Nephron progenitor cell (in vitro differentiated cells): ENCODE measurements at places on chromosomes 7 and 10.

GRCh38 chr7:117479225-117480054, at the start of gene CFTR:
Gene CFTR, plus strand, starts transcription at chr7:117480025. Its CDS starts 70 bp downstream, at chr7:117480095.
- DNase-seq = peak; percentile 65

GRCh38 chr10:63666836-63667383, 145.7 kb downstream of the REEP3 start:
- no peak for DNase-seq

DNA sequence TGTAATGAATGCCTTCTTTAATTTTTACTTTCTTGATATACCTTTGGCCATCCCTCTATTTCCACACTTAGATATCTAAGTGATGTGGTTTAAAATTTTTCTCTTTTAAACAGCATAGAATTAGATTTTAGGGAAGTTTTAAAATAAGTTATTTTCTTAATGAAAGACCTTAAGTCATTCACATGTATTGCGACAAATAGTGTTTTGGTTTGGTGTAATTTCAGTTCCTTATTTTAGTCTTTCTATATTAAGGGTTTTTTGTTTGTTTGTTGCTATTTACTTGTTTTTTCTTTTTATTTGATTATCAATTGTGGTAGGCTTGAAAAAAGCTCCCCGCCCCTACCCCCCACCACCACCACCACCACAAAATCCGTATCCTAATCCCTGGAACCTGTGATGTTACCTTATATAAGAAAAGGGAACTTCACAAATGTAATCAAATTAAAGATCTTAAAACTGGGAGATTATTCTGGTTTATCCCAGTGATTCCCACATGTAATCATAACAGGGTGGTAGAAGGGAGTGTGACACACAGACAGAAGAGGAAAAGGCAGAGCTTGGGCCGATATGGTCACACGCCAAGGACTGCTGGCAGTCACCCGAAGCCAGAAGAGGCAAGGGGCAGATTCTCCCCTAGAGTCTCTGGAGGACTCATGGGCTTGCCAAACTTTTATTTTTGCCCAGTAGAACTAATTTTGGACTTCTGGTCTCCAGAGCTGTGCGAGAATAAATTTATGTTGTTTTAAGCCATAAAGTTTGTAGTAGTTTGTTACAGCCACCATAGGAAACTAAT, 149.7 kb downstream of the NPSR1 start:
- DNase-seq = no peak

GRCh38 chr10:44834131-44834530, 77.0 kb upstream of the TMEM72 start:
- no peak for DNase-seq

DNA sequence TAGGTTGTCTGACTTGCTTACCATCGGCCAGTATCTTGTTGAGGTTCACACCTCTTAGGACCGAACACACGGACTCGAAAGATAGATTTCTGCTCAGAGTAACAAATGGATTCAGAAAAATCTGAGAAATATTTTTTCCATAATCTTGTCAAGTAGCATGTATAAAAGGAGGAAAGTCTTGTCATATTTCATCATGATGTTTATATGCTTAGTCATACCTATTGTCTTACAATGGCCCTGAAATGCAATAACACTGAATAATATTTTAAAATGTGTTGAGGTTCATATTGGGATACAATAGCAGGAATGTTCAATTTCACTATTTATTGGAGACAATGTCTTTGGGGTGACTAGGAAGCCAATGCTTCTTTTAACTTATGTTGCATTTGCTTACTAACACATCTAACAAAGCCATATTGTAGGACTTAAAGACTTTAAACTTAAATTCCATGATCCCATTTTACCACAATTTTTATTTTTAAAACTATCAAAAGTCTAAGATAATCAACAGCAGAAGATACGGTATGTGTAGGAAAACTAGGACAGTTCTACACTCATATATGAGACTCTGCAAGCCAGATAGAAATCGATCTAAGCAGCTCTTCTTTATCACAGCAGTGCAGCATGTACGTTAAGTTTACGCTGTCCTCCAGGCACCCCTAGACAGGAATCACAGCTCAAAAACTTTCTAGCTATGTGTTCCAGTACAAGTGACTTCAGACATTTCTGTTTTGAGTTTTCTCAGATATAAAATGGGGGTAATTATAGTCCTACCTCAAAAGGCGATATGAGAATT, 135.7 kb upstream of the CAV2 start:
- DNase-seq = no peak

DNA sequence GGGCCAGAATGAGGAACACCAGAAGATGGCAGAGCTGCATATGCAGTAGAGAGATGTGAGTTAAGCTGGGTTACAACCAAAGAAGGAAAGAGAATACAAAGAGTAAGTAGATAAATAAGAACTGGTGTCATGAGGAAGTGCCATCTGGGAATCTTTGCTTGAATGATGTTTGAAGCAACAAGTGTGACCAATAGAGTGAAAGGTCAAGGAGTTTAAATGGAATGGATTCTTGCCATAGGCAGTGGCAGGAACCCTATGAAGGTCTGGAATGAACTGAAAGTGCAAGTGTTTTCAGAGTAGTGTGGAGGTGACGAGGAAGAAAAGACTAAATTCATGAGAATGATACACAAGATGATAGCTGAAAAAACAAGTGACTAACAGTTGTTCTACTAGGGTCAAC, 21.6 kb downstream of the MEST start:
- DNase-seq = no peak

DNA sequence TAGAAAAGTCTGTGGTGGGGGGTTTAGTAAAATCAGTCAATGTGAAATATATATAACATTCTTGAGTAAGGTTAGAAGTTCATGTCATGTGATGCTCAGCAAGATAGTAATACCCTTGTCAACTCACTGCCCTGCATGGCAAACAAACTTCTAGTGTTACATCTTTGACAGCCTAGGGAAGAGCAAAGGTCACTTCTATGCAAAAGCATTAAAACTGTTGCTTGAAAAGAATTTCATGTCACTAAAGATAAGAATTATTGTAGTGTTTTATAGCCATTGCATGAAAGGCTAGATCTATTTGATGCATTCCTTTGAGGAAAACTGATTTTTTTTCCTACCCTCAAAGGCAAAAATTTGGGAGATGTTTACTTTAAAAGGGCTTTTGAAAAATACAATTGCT, 176.0 kb downstream of the SKAP2 start:
- no peak for DNase-seq

DNA sequence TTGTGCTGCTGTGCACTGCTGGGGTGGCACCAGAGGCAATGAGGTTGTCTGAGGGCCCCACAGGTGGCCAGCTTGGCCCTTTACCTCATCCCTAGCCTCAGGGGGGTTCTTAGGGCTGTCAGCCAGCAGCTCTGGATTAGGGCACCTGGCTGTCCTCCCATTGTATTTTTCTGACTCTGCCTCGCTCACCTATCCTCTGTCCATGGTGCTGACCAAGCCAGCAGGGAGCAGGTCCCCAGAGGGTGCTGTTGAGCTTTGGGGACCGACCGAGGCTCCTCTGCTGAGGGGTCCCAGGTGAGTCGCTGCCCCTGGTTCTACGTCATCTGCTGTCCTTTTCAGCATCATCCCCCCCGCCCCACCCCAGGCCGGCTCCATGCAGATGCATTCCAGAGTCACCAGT, 32.1 kb upstream of the ZNF735 start:
- DNase-seq = no peak

- DNase-seq = no peak
Observed at GRCh38 chr7:22361795-22362194, 4.8 kb upstream of the RAPGEF5 start.

DNA sequence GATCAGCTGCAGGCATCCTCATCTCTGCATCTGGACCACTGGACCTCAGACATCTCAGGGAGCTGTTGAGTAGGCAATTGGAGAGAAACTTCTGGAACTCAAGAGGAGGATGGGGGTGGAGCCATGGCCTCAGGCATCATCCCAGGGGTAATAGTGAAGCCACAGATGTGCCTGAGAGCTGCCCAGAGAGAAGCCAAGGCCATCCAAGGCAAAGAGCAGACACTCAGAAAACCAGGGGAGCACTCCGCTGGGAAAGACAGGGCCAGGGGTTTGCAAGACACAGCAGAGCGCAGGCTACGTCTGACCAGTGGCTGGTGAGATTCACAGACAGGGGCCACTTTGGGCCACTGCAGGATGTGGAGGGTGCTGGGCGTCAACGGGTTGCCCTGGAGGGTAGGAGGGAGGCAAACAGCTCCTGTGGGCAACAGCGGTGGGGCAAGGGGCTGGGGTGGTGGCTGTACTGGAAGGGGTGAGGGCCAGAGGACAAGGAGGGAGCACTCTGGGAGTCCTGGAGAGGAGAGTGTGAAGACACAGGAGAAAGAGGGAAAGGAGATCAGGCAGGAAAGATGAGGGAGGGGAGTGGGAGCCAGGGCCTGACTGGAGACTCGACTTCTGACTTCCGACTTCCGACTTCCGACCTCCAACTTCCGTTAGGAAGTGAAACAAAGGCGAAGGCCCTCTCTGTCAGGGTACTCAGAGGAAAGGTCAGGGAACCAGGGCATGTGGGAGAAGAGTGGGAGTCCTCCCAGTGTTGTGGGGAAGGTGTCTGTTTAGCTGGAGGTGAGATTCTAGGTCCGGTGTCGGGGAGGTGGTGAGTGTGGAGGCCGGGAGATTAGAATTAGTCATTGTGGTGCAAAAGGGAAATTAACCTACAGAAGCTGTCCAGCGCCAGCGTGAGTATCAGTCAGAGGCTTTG, 69.7 kb upstream of the ANTXRL start:
- DNase-seq = no peak

DNA sequence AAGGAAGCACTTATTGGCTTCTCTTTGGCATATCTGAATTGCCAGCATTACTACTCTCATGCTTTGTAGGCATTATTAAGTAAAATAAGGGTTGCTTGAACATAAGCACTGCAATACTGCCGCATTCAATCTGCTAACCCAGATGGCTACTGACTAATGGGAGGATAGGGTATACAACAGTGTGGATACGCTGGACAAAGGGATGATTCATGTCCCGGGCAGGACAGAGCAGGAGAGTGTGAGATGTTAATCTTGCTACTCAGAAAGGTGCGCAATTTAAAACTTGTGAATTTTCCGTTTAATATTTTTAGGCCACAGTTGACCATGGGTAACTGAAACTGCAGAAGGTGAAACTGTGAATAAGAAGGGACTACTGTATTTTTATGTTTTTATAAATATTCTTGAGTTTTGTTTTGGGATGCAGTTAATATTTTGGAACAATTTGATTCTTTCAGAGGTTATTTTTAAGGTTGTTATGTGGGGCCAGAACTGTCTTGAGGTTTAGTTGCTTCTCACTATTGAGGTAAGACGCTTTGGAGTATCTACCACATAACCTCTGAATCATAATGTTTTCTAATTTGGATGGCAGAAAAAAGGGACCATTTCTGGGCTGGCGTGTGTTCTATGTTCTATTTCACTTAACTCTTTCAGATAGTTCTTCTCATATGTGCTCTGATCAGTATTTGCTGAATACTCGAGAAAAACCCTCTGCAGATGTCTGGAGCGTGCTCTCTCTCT, 75.7 kb upstream of the SYPL1 start:
- no peak for DNase-seq

DNA sequence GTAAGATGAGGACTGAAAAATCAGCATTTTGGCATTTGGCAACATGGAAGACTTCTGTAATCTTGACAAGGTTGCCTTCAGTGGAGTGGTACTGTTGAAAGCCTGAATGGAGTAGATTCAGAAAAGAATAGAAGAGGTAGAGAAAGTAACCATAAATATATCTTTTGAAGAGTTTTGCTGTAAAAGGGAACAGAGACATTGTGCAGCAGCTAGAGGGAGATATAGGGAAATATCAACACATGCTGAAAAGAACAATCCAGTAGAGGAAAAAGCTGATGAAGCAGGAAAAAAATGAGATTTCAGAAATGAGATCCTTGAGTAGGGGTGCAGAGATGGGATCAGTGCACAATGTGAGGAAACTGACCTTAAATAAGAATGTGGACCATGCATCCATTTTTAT, 60.0 kb downstream of the RAPGEF5 start:
- DNase-seq = no peak

GRCh38 chr10:86813101-86813500, 56.7 kb downstream of the BMPR1A start:
- no peak for DNase-seq

- DNase-seq = peak; percentile 44
Observed at GRCh38 chr10:93420091-93420490, 62.0 kb downstream of the MYOF start.

GRCh38 chr10:17349717-17350116, 104.7 kb downstream of the ST8SIA6 start:
- DNase-seq = no peak

DNA sequence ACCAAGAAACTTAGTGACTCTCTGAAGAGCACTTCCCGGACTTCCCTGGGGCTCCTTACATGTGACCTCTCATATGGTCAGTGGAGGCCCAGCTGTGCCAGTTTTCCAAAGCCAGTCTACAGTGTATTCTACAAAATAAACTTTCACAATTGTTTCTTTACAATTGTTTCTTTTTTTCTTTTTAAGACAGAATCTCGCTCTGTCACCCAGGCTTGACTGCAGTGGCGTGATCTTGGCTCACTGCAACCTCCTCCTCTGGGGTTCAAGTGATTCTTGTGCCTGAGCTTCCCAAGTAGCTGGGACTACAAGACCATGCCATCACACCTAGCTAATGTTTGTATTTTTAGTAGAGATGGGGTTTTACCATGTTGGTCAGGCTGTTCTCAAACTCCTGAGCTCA, 25.9 kb downstream of the CYP17A1 start:
- DNase-seq = no peak

DNA sequence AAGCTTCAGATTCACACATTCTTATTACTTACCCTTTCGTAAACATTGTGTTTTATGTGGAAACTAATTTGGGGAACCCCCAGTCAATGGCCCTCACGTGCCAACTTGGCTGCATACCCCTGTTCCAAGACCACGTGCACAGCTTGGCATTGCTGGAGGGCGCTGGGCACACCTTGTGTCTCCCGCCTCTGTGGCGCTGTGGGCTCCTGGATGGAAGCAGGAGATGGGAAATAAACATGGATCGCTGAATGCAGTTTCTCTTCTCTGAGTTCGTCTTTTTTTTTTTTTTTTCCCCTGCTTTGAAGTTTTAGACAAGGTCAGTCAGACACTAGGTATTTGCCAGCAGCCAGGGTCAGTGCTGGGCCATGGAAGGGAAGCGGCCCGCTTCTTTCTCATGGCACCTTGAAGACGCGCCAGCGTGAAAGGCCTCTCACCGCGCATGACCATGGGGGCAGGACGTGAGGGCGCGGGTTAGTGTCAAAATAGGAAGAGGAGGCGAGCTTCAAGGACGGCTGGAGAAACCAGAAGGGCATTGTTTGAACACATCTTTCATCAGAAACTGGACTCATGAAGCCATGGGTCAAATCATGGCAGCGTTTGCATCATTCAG, 27.3 kb downstream of the BNIP3 start:
- no peak for DNase-seq

GRCh38 chr10:3046981-3047547, 20.3 kb upstream of the PFKP start:
- no peak for DNase-seq

GRCh38 chr7:44148961-44149536, 7.9 kb upstream of the MYL7 start:
- no peak for DNase-seq

DNA sequence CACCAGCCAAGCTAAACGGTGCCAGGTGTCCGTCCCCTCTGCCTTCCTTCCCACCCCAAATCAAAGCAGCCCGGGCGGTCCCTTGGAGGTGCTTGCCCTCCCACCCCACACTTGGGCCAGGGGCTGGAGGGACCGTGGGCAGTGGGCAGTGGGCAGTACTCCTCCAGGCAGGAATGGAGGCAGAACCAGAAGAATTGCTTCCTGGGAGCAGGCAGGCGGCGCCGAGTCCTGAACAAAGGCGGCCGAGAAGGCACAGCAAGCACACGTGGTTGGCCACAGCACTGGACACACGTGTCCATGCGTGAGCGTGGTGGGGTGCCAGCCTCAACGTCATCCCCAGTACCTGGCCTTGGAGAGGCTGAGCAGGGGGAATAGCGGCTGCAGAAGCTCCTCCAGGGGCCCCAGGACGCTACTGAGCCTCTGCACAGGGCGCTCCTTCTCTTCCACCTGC, 48.4 kb upstream of the NKX6-2 start:
- DNase-seq = no peak
